Activated T-helper 17 cell treated with anti-CD3 and anti-CD28 coated beads, Interleukin-2, amount 50 U/mL, for 72 hours (primary cell): ENCODE measurements at places on chromosomes 11 and 22.
A peak's percentile ranks its signal among the peaks of the same experiment; 100 is the strongest.

DNA sequence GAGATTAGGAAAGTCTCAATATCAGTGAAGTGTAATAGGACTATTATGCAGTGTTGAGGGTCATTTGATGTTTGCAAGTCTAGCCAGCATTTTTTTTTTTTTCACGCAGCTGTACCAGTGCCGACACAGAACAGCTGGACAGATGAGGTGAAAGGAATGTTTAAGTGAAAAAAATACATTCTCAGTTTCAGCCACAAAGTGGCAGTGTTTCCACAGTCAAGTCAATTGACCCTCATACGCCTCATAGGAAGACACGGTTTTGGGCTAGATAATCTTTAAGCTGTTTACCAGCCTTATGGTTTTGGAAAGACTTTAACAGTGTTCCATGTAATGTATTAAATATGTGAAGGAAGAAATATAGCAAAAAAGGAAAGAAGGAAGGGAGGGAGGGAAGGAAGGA lies 349.9 kb upstream of the ANO3 start:
- H3K4me3 ChIP-seq: no peak overlapping the region
- no peaks in the 10 kb centered on the region for H3K4me1 ChIP-seq
- H3K27me3 ChIP-seq: no peaks in the 10 kb centered on the region
- H3K36me3 ChIP-seq: no peaks in the 10 kb centered on the region

- H3K4me1 ChIP-seq: peaks cover 13% of the 10 kb centered on the region
- peaks cover 11% of the 10 kb centered on the region for H3K27me3 ChIP-seq
- H3K27ac ChIP-seq: peak overlapping the region; percentile 55
Measured at GRCh38 chr11:122879785-122880184, 2.8 kb upstream of the JHY start.

DNA sequence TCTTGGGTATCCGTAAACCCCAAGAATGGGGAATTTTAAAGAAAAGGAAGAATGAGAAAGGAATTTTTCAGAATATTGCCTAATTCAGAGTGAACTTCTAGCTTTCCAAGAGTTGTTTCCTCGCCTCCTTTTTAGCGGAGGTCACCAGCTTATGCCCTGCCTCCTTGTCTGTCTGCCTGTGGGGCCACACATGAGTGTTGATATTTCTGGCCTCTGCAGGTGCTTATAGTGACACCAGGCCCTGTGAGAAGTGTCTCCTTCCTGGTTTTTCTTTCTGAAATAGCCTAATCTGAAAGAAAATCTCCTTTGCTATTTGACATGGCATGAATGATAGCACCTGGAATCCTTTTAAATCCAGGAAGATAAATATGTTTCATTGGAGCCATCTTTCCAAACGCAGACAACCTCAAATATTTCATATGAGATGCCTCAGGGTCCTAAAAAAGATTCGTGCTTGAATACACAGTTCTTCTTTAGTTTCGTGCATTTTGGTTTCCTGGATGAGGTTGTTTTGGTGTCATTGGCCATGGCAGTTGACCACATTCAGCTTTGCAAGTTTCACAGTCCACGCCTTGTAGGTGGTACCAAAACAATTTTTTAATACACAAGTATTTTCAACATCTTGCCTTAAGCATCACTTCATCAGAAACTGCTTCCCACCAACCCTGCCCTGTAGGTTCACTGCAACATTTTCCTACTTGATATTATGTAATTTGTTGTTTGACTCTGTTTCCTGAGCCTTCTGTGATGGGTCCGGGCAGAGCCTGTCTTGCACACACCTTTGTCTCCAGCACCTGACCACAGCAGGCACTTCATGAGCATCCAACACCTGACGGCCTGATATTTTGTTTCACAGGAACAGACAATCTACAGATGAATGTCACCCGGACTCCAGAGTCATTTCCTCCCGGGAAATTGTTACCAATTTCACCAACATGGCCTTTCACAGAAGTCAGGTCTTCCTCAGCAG lies 159.4 kb downstream of the C11orf91 start:
- no peak overlapping the region for H3K4me3 ChIP-seq
- H3K27ac ChIP-seq: no peak overlapping the region
- peaks cover 23% of the 10 kb centered on the region for H3K27me3 ChIP-seq

DNA sequence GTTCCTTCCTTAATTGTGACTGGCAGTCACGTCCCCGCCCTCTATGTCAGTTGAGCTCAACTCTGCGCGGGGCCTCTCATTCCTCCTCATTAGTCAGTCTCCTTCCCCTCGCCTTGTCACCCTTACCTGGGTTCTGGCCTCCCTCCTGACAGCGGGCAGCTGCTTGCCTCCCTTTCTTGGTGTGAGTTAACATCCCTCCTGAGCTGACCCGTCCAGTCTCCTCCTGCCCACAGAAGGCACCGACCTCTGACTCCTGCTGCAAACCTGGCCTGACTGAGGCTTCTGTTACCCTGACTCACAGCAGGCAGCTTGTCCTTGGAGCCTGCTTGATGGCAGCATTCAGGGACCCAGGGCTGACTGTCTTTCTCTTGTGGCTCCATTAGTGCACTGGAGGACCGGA lies 45.2 kb downstream of the GRIK4 start:
- peaks cover 17% of the 10 kb centered on the region for H3K27me3 ChIP-seq
- no peaks in the 10 kb centered on the region for H3K36me3 ChIP-seq

DNA sequence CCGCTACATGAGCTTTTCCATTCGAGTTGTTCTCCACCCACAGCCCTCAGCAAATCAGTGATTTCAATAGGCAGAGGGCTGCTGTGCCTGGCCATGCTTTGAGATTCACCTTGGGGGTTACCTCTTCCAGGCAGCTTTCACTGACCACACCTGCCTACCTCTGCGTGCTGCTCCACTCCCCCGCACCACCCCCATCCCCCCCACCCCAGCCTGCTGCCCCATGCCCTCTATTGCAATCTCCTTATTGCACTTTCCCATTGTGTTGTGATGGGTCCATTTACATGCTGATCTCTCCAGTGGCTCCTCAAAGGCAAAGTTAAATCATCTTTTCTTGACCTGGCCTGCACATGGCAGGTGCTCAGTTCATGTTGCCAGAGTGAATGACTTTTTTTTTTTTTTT lies 18.0 kb upstream of the POLA2 start:
- H3K4me3 ChIP-seq: no peak overlapping the region
- no peak overlapping the region for H3K27ac ChIP-seq
- H3K4me1 ChIP-seq: no peaks in the 10 kb centered on the region
- no peaks in the 10 kb centered on the region for H3K36me3 ChIP-seq

DNA sequence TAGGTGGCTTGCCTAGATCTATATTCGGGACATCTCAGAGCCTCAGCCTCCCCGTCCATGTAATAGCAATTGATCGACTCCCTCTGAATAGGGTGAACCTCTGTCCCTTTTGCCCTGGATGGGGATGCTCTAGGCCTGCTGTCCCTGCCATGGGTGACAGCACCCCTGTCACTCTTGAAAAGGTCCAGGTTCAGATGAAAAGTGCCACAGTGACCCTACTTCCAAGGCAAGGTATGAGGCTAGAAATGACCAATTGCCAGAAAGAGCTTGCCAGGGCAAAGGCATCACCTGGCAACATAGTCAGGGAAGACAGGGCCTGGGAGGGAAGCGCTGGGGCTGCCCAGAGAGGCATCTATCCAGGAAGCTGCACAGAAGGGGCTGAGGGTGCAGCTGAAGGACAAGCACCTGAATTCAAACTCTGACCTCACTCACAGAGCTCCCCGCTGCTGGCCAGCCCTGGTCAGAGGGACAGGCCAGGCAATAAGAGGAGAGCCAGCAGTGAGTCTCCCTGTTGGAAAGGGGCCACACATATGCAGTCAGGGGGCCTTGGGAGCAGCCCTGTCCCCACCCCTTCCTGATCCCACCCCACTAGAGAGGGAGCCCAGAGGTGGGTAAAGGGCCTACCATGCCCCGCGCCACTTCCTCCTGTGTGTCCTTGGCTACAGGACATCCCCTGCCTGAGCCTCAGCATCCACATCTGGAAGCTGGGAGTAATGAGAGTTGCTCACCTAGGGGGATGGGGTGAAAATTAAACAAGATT lies 9.0 kb upstream of the APOBEC3A start:
- H3K4me1 ChIP-seq: peaks cover 19% of the 10 kb centered on the region
- H3K4me3 ChIP-seq: no peak overlapping the region
- no peaks in the 10 kb centered on the region for H3K36me3 ChIP-seq

DNA sequence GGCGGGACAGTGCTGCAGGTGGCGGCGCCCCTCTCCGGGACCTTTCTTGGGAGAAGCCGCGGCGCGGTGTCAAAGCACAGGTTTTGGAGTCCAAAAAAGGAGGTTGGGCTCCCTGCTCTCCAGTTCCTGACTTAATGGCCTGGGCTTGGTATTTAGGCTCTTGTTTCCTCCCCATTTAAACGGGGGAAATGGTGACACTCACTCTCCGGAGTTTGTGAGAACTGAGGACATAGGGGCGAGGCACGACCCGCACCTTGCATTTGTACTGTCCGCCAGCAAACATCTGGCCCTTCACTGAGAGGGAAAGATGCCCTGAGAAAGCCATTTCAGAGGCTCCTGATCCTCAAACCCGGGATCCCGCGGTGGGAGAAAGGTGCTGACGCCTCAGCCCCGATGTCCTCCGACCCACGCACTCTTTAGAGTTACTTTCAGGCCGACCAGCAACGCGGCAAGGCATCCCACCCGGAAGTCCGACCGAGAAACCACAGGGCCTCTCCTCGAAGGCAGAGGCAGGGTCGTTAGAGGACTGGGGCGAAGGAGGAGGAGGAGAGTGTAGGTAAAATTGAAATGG lies 2.9 kb upstream of the WDR74 start:
- no peaks in the 10 kb centered on the region for H3K27me3 ChIP-seq
- ATAC-seq: no peak
- H3K36me3 ChIP-seq: peaks cover 7% of the 10 kb centered on the region
- H3K4me1 ChIP-seq: peaks cover 17% of the 10 kb centered on the region
- H3K4me3 ChIP-seq: no peak overlapping the region

GRCh38 chr11:79400717-79401330 lies 40.0 kb downstream of the TENM4 start:
- ATAC-seq: no peak
- no peaks in the 10 kb centered on the region for H3K4me1 ChIP-seq

DNA sequence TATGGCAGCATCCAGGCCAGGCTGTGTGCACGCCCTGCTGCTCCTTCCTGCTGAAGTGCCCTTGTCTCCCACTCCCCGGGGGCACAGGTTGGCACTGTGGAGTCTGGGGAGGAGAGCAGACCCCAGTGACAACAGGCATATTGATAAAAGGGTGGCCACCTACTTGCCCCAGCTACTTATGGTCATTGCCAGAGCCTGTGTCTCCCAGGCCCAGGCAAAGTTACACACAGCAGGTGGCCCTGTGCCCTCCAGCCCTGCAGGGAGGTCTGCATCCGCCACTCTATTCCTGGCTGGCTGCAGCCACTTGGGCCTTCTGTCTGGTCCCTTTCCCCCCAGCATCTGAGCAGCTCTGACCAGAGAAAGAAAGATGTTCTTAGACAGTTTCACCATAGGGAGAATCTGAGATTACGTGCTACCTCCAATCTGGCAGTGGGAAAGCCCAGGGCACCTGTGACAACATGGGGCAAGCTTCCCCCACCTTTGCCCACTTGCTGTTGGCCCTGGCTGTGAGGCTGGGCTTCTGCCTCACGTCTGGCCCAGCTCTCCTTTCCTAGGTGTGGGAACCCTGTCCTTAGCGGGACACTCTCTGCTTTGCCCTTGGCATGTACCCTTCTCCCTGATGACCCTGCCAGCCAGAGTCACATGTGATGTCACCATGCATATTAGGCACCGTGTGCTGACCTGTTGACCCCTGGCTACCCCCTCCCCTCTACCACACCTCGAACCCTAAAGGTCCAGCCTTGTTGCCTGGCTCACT lies 25.3 kb upstream of the CSNK2A3 start:
- no peaks in the 10 kb centered on the region for H3K36me3 ChIP-seq
- H3K27me3 ChIP-seq: no peaks in the 10 kb centered on the region
- no peak overlapping the region for H3K4me3 ChIP-seq
- H3K4me1 ChIP-seq: no peaks in the 10 kb centered on the region
- H3K27ac ChIP-seq: no peak overlapping the region
- ATAC-seq: no peak

DNA sequence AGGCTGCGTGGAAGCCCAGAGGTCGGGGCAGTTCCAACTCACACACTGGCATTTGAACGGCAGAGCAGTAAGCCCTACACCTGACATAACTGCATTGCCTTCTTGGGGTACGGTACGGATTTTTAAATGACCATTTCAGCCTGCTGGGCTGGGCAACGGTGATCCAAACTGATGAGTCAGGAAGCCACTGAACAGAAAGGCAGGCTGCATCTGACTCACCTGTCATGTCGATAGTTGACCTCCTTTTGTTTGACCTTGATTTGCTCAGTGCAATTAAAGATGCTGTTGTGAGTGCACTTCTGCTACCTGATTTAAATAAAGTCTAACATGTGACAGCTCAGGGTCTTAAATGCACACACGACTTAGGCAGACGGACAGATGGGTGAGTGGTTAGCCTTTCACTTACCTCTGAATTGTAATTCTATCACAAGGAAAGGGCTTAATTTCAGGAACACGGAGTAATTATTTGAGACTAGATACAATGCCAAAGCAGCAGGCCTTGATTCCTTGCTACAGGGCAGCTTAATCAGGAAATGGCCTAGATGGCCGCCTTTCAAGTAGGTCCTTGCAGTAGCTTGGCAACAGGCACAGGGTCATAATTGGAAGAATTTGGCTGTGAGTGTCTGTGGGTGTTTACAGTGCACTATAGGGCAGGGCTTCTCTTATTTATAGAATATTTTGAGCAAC lies 52.2 kb downstream of the BMAL1 start:
- H3K36me3 ChIP-seq: peaks cover 40% of the 10 kb centered on the region
- H3K4me1 ChIP-seq: peaks cover 47% of the 10 kb centered on the region
- peak; percentile 70 for ATAC-seq
- no peaks in the 10 kb centered on the region for H3K27me3 ChIP-seq
- peak overlapping the region; percentile 26 for H3K4me3 ChIP-seq

GRCh38 chr11:2945031-2945756 lies 16.0 kb upstream of the PHLDA2 start:
- H3K36me3 ChIP-seq: peaks cover 71% of the 10 kb centered on the region
- H3K27me3 ChIP-seq: no peaks in the 10 kb centered on the region
- H3K27ac ChIP-seq: peak overlapping the region; percentile 21
- ATAC-seq: peak; percentile 43
- peak overlapping the region; percentile 9 for H3K4me3 ChIP-seq

DNA sequence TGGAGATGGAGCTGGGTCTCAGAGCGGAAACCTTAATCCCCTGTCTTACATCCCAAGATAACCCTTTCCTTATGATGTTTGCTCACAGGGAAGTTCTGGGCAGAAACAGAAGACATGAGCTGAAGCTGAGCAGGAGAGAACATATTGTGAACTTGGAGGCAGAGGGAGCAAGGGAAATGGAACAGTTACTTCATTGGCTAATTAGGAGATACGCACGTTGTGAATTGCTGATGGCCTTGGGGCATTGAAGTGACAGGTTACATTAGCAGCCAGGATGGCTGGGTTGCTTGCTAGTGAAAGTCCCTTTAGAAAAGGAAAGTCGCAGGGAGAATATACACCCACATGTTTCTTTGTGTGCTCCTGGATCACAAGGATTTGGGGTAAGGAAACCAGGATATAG lies 48.7 kb downstream of the TENM4 start:
- H3K36me3 ChIP-seq: no peaks in the 10 kb centered on the region
- H3K4me3 ChIP-seq: no peak overlapping the region
- H3K27ac ChIP-seq: no peak overlapping the region
- no peak for ATAC-seq
- peaks cover 4% of the 10 kb centered on the region for H3K27me3 ChIP-seq

GRCh38 chr22:23793326-23793725 lies 6.6 kb downstream of the SMARCB1 start:
- no peak for ATAC-seq
- H3K27ac ChIP-seq: peak overlapping the region; percentile 78
